ENCODE measurements at places on chromosomes 5 and 9. TPM values are rescaled to one million over a fixed set of nuclear protein-coding genes. Genes with fewer than 3 reads are reported as not detected.

- DNase-seq, result no peak
- no peaks in the 10 kb centered on the region for H3K27me3 ChIP-seq
- H3K4me3 ChIP-seq, result no peak overlapping the region
- no peaks in the 10 kb centered on the region for H3K36me3 ChIP-seq
- no peaks in the 10 kb centered on the region for H3K4me1 ChIP-seq
- no peak overlapping the region for H3K27ac ChIP-seq
Observed at GRCh38 chr5:124252191-124252638, 494.2 kb downstream of the ZNF608 start.

- no peak overlapping the region for H3K27ac ChIP-seq
- no peaks in the 10 kb centered on the region for H3K27me3 ChIP-seq
- no peaks in the 10 kb centered on the region for H3K36me3 ChIP-seq
- H3K4me1 ChIP-seq, result no peaks in the 10 kb centered on the region
- no peak for DNase-seq
- no peak overlapping the region for H3K4me3 ChIP-seq
Observed at GRCh38 chr5:103800741-103801495, 238.3 kb upstream of the NUDT12 start.

The PCDHGA1 gene
- total RNA-seq, result 2.0 TPM

The CTXN3 gene
- total RNA-seq, result not detected

The ARHGEF28 gene
- total RNA-seq, result 2.9 TPM
